ENCODE measurements at places on chromosomes 5 and 9.

DNA sequence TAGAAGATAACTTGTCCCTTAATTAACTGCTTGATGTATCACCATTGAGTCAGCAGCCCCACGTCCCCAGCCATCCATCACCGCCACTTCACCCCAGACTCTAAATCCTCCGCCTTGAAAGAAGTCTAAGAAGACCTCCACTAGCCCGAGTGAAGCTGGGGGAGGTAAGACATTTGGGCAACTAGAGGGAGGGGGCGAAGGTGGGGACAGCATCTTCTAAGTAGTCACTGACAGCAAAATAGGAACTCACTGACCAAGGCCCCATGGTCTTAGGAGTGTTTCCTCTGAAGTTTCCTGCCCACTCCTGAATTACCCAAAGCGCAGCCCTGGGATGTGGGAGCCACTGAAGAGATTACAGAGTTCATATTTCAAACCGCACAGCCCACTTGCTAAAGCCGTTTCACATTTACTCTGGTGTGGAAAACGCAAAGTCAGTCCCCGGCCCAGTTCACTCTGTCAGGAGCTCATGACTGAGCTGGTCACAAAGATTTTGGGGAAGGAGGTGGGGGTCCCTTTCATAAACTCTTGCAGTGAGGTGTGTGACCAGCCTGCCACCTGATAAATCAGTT lies 107.4 kb downstream of the LHFPL2 start:
- DNase-seq, result no peak

DNA sequence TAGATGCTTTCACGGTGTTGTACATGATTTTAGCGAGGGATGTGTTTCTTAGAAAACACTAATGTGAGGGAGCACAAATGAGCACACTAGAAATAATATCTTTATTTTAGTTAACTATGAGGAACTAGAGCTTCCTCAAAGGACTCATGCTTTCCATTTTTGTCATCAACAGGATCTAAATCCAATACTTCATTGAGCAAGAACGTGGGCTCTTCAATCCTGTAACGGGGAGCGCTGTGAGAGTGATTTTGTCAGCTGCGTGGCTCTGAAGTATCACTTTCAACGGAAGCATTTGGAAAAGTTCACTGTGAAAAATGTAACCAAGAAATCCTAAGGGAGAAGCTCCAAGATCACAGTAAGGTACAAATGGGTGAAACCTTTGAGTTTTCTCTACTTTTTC lies 93.2 kb downstream of the LIX1 start:
- no peak for DNase-seq

DNA sequence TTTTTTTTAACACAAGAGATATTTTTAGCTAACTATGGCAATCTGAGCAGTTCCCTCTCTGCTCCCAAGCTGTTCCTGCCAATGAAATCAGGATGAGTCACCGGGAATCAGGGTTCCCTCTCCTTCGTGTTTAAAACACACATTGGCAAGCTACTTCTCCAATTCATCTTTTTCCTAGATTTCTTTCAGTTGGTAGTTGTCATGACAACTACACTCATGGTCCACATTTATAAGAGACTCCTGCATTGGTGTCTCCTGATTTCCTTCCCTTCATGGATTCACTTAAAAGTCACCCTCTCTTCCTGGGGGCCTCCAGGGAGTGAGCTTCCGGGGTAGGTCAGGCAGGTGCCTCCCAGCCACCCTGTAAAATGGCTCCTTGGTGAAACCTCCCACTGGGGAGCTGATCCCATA lies 72.3 kb upstream of the NIPAL4 start:
- DNase-seq, result peak; percentile 95

DNA sequence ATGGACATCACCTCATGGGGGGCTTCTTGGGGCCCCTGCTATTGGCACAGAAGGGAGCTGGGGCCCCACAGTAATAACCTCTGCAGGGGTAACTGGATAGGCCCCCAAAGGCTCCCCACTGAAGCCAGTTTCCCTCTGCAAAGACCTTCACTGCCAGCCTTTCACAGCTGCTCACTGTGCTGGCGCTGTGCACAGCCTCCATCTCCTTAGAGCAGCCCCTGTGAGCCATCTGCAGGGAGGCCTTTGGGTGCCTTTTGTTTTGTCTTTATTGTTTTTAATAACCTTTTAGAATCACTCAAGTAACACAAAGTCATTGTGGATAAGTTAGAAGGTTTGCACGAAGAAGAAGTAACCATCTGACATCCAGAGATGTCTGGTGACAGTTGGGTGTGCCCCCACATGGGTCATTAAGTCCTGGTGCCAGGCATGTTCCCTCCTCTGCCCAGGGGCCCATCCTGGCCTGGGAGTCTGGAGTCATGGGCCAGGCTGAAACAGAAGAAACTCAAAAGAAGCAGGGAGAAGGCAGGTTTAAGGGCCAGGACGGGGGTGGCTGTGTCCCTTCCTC lies 42.7 kb downstream of the NCS1 start:
- no peak for DNase-seq

DNA sequence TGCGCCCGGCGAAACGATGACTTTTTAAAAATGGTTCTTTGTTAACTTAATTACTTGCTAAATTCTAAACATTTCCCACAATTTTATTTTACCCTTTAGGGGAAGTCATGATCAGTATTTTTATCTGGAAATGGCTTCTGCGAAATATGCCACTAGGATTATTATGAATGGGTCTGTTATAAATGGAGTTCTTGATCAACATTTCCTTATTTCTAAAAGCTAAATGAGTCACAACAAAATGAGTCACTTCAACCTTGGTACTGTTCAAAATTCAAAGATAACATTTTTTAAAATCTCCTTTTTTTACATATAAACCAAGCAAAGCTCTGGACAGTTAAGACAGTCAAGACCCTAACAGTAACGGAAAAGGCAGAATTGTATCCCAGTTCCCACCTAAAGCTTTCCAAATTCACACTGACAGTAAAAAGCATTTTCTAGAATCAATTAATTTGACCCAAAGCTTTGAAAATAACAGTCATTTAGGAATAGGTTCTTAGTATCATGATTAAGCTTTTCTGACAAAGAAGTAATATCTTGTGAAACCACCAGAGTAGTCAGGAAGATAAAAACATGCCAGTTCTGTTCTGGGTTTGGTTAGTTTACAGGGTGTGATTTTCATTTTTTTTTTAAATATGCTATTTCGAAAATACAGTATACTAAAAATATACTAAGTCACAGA lies 81.7 kb downstream of the LHFPL2 start:
- no peak for DNase-seq

DNA sequence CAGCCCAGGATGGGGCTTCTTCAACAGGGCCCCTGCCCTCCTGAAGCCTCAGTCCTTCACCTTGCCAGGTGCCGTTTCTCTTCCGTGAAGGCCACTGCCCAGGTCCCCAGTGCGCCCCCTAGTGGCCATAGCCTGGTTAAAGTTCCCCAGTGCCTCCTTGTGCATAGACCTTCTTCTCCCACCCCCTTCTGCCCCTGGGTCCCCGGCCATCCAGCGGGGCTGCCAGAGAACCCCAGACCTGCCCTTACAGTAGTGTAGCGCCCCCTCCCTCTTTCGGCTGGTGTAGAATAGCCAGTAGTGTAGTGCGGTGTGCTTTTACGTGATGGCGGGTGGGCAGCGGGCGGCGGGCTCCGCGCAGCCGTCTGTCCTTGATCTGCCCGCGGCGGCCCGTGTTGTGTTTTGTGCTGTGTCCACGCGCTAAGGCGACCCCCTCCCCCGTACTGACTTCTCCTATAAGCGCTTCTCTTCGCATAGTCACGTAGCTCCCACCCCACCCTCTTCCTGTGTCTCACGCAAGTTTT lies 23.6 kb downstream of the PCDHGC5 start:
- DNase-seq, result peak; percentile 65

DNA sequence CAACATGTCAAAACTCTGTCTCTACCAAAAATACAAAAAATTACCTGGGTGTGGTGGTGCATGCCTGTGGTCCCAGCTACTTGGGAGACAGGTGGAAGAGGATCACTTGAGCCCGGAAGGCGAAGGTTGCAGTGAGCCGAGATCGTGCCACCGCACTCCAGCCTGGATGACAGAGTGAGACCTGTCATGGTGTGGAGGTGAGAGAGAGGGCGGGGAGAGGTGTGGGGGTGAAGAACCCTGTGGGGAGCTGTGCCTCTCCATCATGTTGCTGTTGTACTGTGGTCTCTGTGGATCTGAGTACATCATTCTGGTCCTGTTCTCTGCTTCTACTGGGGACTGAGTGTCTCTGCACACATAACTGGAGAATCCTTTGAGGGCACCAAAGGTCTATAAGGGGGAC lies 11.3 kb upstream of the SLC34A1 start:
- no peak for DNase-seq

- DNase-seq, result peak; percentile 92
Observed at GRCh38 chr9:132901858-132902831, 23.4 kb downstream of the SPACA9 start.

GRCh38 chr9:8605096-8605495 lies 805.5 kb upstream of the DMAC1 start:
- DNase-seq, result no peak

DNA sequence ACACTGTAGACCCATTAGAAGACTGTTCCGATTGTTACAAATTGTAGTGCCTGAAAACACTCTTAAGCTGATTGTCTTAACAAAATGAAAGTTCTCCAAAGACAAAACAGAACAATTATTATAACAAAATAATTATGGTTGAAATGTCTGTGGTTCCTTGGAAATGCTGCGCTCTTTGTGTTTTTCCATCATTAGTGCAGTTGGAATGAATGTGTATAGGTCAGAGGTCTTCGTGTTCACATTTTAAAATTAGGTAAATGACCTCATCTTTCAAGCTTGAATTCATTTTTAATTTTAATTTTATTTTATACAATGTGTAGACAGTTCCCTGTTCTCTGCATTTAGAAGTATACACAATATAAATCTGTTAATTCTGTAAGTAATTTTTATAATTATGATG lies 56.7 kb upstream of the NXNL2 start:
- DNase-seq, result no peak

- DNase-seq, result no peak
Observed at GRCh38 chr9:131421691-131422090, 27.8 kb downstream of the PRRC2B start.

GRCh38 chr5:100890461-100891008 lies 12.5 kb downstream of the ST8SIA4 start:
- DNase-seq, result peak; percentile 27

DNA sequence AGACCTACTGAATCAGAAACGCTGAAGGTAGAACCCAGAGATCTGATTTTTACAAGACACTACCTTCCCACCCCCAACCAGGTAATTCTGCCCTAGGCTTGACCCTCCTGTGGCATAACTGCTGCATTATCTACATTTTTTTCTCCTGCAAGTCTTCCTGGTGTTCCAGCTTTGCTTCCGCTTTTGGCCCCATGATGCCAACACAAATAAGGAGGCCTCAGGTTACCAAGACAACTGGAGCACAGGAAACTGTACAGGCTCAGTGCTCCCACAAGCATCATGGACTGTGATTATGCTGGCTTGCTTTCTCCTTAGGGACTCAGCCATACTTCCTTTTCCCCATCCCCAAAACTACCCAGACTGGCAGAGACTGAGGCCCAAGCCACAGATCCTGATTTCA lies 6.6 kb upstream of the MSMP start:
- DNase-seq, result no peak

- DNase-seq, result no peak
Observed at GRCh38 chr5:35854248-35854647, 2.4 kb upstream of the IL7R start.

DNA sequence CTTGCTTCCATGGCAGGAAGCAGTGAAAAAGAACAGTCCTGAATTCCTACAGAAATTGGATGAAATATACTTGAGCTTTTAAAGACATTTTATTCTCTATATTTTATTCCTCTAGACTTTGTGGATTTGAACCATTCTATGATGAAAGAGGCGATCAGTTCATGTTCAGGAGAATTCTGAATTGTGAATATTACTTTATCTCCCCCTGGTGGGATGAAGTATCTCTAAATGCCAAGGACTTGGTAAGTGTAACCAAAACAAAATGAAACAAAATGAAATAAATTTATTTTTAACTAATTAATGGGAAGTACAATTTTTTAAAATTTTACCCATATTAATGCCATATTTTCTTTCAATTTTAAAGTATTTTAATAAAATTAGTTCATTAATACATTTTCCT lies 34.1 kb downstream of the STARD4 start:
- DNase-seq, result no peak

DNA sequence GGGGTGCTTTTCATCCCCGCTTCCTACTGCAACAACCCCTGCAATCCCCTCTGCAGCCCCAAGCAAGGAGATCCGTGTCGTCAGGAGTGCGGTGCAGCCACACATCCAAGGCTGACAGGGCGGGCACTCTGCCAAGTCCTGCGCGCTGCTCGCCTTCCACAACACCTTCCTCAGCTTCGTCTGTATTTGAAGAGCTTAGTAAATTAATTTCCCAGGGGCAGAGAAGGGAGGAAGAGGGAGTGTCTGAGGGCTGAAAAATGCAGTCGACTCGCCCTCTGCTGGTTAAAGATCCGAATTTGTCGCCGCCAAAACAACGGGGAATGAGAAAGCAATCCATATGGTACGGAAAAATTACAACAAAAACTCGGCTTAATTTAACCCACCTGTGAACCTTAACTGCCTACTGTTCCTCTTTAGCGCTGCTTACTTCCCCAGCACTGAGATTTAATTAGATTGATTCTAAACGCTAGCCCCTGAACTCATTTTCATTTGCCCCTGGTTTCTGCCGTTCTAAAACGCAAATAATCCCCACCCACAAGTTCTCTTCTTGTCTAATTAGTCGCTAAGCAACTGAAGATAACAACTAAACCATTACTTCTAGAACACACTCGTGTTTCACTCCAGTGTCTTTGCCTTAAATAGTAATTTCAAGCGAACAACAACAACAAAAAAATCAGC lies 10.9 kb upstream of the PCDHB1 start:
- peak; percentile 80 for DNase-seq

DNA sequence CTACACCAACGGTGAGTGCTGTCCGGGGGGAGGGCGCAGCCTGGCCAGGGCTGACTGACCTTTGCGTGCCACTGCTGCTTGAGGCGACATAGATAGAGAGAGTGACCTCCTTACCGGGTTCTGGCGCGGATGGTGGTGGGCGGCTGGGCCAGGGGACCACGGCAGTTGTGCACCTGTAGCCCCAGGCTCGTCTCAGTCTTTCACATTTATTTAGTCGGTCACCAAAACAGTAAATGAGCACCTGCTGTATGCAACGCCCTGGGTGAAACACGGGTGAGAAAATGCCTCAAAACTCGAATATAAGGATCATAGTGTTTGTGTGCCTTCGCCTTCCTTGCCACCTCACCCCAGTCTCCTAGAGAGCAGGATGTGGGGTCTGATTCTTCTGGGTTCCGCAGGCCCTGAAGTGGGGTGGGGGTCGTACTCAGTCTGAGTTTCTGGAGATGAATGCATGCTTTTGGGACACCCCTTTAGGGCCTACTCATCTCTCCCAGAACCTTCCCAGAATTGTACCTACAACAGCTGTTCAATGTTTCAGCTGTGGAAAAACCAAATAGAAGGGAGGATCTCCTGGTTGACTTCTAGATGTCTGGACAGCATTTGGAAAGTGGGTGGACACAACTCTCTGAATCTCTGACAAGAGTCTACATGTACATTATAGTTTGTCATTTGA lies 714 bp downstream of the SEC24A start:
- DNase-seq, result peak; percentile 53

Data from mesenchymal stem cell (in vitro differentiated cells and primary cell).